ENCODE measurements at places on chromosomes 1 and 21. TPM values are rescaled to one million over a fixed set of nuclear protein-coding genes. Genes with fewer than 3 reads are reported as not detected.

Gene PRDX6
- total RNA-seq, result 546 TPM

Gene SPRR1A
- total RNA-seq, result not detected

Gene MAP10
- total RNA-seq, result 1.8 TPM

Gene KRTAP6-3
- total RNA-seq, result not detected

Gene MEF2D
- 12.0 TPM for total RNA-seq

Gene GOLT1A
- total RNA-seq, result not detected

Gene AGT
- total RNA-seq, result 0.09 TPM

Gene UBL4B
- total RNA-seq, result not detected

Gene KCNA3
- not detected for total RNA-seq

Gene ANGPTL3
- not detected for total RNA-seq

All from smooth muscle cell of the umbilical artery (primary cell).